ENCODE measurements at places on chromosomes 7 and 10. TPM values are rescaled to one million over a fixed set of nuclear protein-coding genes. Genes with fewer than 3 reads are reported as not detected.

The JCAD gene
- 26.1 TPM for total RNA-seq

DNA sequence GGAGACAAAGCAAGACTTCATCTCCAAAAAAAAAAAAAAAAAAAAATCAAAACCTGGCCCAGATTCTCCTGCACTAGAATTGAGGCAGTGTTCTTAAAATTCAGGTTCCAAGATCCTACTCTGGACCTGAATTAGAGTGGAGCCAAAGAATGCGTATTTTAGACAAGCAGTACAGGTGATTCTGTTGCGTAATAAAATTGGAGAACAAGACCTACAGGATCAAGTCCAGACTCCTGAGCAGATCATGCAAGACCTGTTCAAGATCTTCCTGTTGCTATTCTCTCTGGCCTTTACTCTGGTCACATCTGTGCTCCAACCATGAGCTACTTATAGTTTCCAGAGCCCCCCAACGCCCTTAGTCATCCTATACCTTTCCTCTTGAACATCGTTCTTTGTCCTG, 51.5 kb upstream of the RSBN1L start:
- no peak for DNase-seq

- DNase-seq = peak; percentile 59
Measured at GRCh38 chr7:106283831-106284713, 711 bp downstream of the NAMPT start.

The LIPN gene
- total RNA-seq = not detected

DNA sequence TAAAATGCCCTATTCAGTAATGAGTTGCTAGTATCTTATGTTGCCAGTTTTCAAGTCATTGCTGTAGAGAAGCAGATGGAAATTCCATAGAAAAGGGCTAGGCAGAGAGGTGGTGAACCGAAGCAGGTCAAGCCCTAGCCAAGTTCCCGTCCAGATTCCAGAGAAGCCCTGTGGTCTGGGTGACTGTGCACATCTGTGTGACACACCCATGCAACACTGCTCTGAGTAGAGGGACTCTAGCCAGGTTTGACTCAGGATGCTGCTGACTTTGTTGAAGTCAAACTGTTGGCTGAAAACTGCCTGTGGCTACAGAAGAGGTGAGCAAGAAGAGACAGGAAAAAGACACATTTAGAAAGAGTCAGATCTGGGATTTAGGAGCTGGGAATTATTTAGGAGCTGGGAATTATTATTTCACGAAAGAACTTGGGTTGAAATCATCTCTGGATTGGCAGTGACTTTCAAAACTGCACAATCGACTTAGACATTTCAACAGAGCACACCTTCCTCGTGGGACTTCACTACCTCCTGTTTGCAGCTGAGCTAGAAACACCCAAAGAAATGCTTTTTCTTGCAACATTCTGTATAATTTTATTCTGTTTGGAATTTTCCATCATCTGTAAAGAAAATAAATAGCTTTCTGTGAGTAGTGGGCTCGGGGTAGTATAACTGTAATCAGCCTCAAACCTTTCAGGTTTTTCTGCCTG, 149.1 kb upstream of the PRKCQ start:
- peak; percentile 47 for DNase-seq

The PON1 gene
- total RNA-seq = not detected

The LIPM gene
- not detected for total RNA-seq

- no peak for DNase-seq
Measured at GRCh38 chr10:75657351-75657750, 225.9 kb downstream of the LRMDA start.

The FAM237B gene
- not detected for total RNA-seq

DNA sequence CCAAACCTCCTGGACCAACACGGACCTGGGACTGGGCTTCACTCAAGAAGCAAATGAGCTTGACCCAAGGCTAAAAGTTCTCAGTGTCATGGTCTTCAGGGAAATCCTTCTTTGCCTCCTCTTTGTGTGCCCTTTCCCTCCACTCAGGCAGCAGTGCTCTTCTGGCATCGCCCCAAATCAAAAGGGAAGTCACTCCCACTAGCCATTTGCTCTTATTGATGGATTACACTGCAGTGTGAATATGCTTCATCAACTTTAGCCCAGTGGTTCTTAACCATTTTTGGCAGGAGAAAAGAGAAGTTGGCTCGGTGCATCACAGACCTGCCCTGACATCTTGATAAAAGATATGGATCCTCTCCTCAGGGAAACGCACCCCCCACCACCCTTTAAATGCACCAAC, 19.2 kb upstream of the IKZF1 start:
- no peak for DNase-seq

The PDZD8 gene
- total RNA-seq = 22.6 TPM

GRCh38 chr7:12716722-12717121, 29.3 kb downstream of the ARL4A start:
- DNase-seq = no peak

The CDH23 gene
- total RNA-seq = 12.2 TPM

DNA sequence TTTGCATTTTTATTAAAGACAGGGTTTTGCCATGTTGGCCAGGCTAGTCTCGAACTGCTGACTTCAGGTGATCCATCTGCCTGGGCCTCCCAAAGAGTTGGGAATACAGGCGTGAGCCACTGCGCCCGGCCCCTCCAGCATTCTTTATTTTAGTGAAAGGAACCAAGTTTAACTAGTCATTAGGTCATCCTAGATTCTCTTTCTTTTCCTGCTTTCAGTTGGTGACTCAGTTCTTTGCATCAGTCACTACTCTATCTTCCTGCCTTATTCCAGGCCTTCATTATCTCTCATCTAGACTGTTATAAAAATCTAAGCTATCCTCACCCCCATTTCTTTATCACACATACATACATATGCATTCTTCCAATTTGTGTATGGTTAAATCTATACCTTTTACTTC, 63.7 kb downstream of the PRSS58 start:
- DNase-seq = no peak

The TDRD1 gene
- 1.6 TPM for total RNA-seq

- DNase-seq = peak; percentile 40
Measured at GRCh38 chr10:77974396-77975074, 48.0 kb upstream of the DLG5 start.

DNA sequence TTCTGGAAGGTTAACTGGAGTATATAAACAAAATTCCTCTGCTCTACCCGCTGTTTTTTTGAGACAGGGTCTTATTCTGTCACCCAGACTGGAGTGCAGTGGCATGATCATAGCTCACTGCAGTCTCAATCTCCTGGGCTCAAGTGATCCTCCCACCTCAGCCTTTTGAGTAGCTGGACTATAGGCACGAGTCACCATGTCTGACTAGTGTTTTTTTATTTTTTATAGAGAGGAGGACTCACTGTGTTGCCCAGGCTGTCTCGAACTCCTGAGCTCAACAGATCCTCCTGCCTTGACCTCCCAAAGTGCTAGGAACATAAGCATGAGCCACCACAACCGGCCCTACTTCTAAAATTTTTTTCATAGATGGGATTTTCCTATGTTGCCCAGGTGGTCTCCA, 2.2 kb downstream of the RAB18 start:
- no peak for DNase-seq

The LBX1 gene
- 5.6 TPM for total RNA-seq

DNA sequence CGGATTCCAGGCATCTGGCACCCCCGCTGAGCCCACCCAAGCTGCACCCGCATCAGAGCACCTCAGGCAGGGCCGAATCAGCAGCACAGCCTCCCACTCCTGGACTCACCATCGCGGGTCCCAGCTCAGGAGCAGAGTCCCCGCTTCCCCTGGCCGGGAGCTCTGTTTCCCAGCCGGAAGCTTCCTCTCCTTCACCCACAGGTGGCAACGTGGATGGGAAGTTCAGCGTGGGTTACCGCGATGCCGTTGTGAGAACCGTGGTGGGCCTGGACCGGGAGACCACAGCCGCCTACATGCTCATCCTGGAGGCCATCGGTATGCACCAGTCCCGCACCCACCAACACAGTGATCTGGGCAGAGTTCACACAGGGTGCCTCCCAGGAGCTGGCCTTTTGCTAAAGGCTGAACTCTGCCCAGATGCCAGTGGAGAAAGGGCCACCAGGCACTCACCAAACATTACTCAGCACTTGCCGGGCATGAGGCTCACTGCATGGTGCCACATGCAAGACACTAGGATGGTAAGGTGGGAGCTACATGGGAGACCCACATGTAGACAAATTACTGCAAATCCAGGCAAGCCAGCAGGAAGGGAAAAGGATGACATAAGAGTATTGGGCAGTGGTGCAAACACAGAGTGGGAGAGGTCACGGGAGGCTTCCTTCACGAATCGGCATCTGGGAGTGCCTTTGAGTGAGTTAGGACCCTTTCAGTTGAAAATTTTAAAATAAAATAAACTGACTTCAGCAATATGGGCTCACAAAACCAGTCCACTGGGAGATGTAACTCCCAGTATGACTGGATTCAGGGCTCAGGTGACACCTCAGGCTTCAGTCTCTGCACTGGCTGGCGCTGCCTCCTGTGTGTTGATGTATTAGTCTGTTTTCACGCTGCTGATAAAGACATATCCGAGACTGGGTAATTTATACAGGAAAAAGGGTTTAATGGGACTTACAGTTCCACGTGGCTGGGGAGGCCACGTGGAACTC, 10.4 kb downstream of the C10orf105 start:
- no peak for DNase-seq

GRCh38 chr10:89307269-89307577, 5.4 kb downstream of the IFIT2 start:
- no peak for DNase-seq

- DNase-seq = peak; percentile 54
Measured at GRCh38 chr7:134546955-134547354, 2.0 kb upstream of the AKR1B15 start.

The NAT16 gene
- total RNA-seq = not detected

DNA sequence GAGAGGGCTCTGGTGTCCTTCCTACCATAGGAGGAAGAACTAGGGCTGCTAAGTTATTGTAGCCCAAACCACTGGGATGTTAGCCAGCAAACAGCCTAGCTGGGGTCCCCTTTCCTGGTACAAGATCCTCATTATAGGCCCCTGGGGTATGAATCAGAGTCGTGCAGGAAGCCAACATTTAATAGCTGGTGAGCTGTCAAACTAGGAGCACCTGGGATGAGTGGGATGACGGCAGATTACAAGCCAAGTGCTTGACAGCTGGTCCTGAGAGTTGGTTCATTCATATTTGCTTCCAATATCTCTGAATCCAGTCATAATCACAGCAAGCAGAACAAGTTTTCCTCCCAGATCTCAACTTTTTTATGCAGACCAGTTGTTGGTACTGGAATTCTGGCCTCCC, 25.1 kb upstream of the DNAJB12 start:
- no peak for DNase-seq

GRCh38 chr7:1663223-1663622, 6.9 kb upstream of the ELFN1 start:
- no peak for DNase-seq

The MYL7 gene
- not detected for total RNA-seq

DNA sequence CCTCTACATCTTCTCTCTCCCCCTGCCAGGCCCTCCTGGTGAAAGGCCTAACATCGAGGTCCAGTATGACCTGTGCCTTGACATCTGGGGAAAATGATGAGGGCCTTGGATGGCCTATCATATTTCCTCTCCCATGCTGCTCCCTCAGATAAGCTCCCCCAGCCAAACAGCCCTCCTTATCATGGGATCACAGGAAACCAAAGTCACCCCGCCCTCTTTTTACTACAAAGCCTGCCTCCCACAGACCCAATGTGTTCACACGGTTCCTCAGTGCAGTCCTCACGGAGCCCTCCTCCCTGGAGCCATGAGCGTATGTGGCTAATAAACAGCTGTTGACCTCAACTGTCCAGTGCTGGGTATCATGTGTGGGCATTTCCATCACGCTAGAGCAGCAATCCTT, 32.0 kb downstream of the C10orf90 start:
- DNase-seq = no peak

DNA sequence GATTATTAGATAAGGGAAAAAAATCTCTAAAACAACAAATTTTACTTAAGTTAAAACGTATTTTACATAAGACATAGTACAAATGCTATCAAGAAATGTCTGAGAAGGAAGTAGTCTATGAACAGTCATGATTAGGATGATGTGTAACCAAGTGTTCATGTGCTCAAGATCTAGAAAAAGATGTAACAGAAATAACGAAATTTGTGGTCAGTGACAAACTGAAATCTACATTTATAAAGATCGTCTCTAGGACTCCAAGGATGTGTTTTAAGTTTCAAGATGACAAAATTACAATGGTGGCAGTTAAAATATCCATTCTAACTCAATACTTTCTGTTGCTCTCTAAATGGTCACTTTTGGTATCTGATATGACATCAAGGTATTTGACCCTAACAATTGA, 17.2 kb downstream of the PPP3CB start:
- DNase-seq = no peak

DNA sequence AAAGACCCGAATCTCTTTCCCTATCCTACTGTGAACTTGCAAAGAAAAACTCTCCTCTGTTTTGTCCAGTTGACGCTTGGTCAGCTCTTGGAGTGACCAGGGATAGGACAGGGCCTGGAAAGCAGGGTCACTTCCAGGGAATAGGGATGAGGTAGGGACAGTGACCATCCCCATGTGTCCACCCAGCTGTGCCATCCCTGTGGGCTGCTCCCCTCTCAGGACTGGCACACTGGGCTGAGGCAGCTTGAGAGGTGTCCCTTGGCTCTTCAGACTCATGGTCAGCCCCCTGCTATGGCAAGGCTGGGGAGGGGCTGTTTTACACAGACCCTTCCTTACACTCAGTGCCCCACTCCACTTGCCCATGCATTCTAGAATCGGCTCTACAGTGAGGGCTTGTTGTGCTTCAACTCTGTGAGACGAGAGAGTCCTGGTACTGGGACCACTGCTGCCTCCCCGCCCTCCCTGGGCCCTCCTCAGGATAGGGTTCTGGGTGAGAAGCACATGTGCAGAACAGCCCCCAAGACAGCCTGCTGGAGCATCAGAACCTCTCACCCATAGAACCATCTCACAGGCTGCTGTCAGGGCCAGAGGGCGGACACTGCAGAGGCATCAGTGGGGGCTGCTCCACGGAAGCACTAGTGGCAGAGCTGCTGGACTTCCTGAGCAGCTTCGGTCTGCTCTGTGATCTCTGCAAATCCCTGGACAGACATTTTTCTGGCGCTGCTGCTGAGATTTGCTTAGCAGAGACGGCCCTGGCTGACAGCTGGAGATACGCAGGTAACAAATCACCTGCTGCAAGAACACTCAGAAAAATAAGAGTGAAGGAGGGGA, 202.8 kb upstream of the CXCL12 start:
- no peak for DNase-seq
